ENCODE measurements at places on chromosomes 1 and 21. TPM values are rescaled to one million over a fixed set of nuclear protein-coding genes. Genes with fewer than 3 reads are reported as not detected.
A peak's percentile ranks its signal among the peaks of the same experiment; 100 is the strongest.

Gene CLCA2
- not detected for total RNA-seq

Gene CLDN14
- not detected for total RNA-seq

Gene UAP1
- 246 TPM for total RNA-seq

Gene PLA2G2C
- total RNA-seq, result 0.33 TPM

Gene PALMD
- total RNA-seq, result 31.8 TPM

Gene LIPI
- not detected for total RNA-seq

Gene SHE
- 12.5 TPM for total RNA-seq

Gene CSDE1
- total RNA-seq, result 1,042 TPM

Gene CELA3A
- total RNA-seq, result not detected

Gene KRTAP21-3
- total RNA-seq, result not detected

DNA sequence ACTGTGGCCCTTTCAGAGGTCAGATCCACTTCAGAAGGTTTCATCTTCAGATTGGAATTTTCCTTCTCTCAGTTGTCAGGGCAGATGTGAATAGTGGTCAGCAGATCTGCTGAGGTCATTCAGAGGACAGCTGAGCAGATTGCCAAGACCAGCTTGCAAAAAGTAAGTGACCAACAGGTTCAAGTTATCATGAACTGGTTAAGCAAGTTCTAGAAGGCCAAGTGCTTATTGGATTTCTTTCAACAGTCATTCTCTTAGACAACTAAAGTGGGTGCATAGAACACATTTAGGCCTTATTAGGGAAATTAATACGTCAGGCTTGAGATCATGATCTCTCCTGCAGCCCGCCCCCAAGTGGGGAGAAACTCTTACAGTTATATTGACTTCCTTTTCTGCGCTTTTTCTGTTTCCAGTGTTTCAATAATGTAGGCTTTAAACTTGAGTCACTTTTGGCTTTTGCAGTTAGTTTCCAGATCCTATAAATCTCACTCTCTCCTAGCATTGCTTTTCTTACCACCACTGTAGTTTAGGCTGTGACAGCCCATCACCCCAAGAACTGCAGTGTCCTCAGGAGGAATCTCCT lies 96.4 kb downstream of the C1orf21 start:
- no peak for DNase-seq
- no peaks in the 10 kb centered on the region for H3K27me3 ChIP-seq
- H3K4me1 ChIP-seq, result peaks cover 68% of the 10 kb centered on the region
- H3K4me3 ChIP-seq, result no peak overlapping the region
- peak overlapping the region; percentile 75 for H3K27ac ChIP-seq

GRCh38 chr1:162285149-162285561 lies 91.5 kb downstream of the SPATA46 start:
- H3K36me3 ChIP-seq, result no peaks in the 10 kb centered on the region
- no peak overlapping the region for H3K27ac ChIP-seq
- H3K4me3 ChIP-seq, result no peak overlapping the region
- H3K4me1 ChIP-seq, result peaks cover 14% of the 10 kb centered on the region
- H3K27me3 ChIP-seq, result no peaks in the 10 kb centered on the region

DNA sequence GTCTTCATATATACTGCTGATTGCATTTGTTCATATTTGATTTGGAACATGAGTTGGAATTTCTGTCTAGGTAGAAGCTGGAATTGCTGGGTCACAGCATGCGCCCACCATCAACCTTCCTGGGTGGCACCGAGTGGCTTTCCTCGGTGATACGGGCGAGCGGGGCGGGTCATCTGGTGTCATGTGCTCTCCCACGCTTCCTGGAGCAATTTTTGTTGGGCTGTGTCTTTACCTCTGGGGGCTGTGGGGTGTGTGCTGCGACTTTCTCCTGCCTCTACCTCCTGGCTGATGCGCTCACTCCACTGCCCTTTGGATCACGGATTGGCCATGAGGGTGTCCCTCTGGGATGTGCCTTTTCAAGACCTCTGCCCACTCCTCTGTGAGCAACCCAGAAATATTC lies 108.7 kb upstream of the COL6A1 start:
- H3K27ac ChIP-seq, result no peak overlapping the region
- peaks cover 9% of the 10 kb centered on the region for H3K4me1 ChIP-seq
- DNase-seq, result no peak
- no peak overlapping the region for H3K4me3 ChIP-seq

DNA sequence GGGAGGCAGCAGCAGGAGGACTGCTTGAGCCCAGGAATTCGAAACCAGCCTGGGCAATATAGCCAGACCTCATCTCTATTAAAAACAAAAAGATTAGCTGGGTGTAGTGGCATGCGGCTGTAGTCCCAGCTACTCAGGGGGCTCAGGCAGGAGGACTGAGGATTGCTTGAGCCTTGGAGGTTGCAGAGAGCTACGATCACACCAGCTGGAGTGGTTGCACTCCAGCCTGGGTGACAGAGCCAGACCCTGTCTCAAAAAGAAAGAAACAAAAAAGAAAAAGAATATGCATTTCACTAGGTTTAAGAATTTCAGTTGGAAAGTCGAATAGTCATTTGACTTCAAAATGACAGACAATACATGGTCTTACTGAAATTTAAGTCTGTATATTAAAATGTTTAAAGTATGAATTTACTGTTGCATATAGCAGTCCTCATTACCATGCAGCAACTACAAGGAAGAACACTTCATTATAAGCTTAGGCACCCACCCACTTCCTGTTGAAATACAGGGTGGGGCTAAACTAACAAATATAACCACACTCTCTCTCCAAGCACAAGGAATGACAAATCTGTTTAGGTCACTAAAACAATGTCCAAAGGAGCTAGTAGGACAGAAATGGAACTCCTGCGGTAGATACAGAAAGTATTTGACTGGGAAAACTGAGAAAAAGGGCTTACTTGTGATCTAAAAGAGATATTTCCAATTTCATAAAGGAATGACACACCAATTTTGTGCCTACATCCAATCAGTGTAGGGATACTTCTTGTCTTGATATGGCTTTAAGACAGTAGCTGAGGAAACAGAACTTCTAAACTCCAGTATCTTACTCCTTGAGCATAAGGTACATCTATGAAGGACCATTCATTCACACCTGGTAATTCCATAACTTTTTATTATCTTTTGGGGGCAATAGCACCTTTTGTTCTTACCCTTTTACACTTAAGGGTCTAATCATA lies 44.1 kb downstream of the GPR3 start:
- peak overlapping the region; percentile 77 for H3K27ac ChIP-seq
- no peak for DNase-seq
- peaks cover 73% of the 10 kb centered on the region for H3K4me1 ChIP-seq
- no peaks in the 10 kb centered on the region for H3K36me3 ChIP-seq

DNA sequence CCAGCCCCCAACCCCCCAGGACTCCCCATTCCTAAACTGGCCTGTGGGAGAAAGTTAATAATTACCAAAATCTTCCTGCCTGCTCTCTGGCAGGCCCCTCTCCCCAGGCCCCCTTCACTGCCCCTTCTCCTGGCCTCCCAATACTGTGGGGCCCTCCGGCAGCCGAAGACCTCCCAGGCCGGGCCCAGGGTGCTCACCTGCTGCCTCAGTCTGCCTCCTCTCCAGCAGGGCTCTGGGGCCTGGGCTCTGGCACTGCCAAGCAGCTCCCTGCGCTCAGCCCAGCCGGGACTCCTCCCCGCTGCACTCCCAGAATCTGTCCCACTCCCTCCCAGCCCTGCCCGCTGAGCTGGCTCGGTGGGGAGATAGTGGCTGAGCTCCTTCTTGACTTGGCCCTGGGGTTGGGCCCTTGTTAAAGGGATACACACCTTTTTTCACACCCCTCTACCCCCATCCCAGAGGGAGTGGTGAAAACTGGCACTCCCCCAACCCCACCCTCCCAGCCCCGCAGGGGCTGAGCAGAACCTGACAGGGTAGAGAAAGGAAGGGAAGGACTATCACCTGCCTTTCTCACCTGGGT lies at the start of gene S100A16:
TSS of gene S100A16 (minus strand) at position 383 of the 577 bp plus-strand sequence. CDS start 4,986 bp downstream, outside the sequence.
- peak within 1 kb of the TSS; percentile 69 for H3K4me3 ChIP-seq
- peaks cover 51% of the 10 kb centered on the region for H3K4me1 ChIP-seq
- peak within 1 kb of the TSS; percentile 85 for H3K27ac ChIP-seq
- no peaks in the 10 kb centered on the region for H3K27me3 ChIP-seq

- H3K36me3 ChIP-seq, result no peaks in the 10 kb centered on the region
- H3K27me3 ChIP-seq, result peaks cover 8% of the 10 kb centered on the region
- no peak overlapping the region for H3K27ac ChIP-seq
- peaks cover 5% of the 10 kb centered on the region for H3K4me1 ChIP-seq
Measured at GRCh38 chr1:20105856-20106255, 13.5 kb downstream of the PLA2G2D start.

- H3K4me3 ChIP-seq, result no peak overlapping the region
- DNase-seq, result no peak
- no peak overlapping the region for H3K27ac ChIP-seq
- H3K4me1 ChIP-seq, result peaks cover 15% of the 10 kb centered on the region
- no peaks in the 10 kb centered on the region for H3K36me3 ChIP-seq
- no peaks in the 10 kb centered on the region for H3K27me3 ChIP-seq
Measured at GRCh38 chr21:43280949-43281633, 112.3 kb downstream of the CRYAA start.

DNA sequence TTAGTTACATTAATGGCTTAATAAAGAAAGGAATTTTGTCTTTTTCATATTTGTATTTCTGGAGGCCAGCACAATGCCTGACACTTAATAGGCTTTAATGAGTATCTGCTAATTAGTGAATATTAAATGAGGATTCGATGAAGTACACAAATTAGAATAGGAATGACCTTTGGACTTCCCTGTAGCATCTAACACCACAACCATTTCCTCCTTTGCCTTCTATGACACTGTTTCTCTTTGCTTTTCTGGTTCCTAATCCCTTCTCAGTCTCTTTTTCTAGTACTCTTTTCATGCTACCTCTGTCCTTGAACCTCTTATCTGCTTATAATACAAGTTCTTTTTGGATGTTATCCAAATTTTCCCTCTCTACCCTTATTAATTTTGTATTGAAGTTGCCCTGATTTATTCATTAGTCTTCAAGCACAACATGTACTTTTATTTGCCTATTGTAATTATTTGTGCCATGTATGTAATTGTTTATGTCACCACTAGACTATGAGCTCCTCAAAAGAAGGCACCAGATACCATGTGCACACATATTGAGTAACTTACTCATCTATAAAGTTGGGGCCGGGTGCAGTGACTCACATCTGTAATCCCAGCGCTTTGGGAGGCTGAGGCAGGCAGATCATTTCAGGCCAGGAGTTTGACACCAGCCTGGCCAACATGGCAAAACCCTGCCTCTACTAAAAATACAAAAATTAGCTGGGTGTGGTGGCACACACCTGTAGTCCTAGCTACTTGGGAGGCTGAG lies 23.8 kb downstream of the RPS27 start:
- no peaks in the 10 kb centered on the region for H3K36me3 ChIP-seq
- DNase-seq, result no peak
- H3K27me3 ChIP-seq, result no peaks in the 10 kb centered on the region
- no peak overlapping the region for H3K4me3 ChIP-seq

GRCh38 chr1:7533006-7533405 lies 238.1 kb upstream of the VAMP3 start:
- H3K4me1 ChIP-seq, result peaks cover 8% of the 10 kb centered on the region
- no peak for DNase-seq
- no peak overlapping the region for H3K27ac ChIP-seq
- H3K27me3 ChIP-seq, result no peaks in the 10 kb centered on the region
- H3K36me3 ChIP-seq, result no peaks in the 10 kb centered on the region

DNA sequence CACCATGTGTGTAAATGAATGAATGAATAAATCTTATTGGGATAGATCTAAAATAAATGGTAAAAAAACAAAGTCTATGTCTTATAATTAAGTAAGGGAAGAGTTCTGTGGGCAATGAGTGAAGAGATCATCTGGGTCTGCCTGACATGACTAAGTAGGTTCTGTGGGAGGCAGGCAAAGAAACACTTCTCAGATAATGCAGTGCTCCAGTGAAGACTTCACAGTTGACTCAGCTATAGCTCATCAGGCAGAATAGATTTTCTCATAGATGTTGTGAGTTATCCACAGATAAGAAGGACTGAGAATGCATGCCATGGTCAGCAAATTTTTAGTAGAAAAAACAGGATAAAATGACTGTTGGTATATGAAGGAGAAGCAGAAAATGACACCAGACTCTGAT lies 12.4 kb downstream of the KRTAP22-2 start:
- no peaks in the 10 kb centered on the region for H3K4me1 ChIP-seq
- no peaks in the 10 kb centered on the region for H3K36me3 ChIP-seq
- no peak for DNase-seq
- H3K27ac ChIP-seq, result no peak overlapping the region

- no peaks in the 10 kb centered on the region for H3K4me1 ChIP-seq
- no peak overlapping the region for H3K4me3 ChIP-seq
- H3K27ac ChIP-seq, result no peak overlapping the region
- DNase-seq, result no peak
- peaks cover 38% of the 10 kb centered on the region for H3K27me3 ChIP-seq
Measured at GRCh38 chr1:247291833-247292561, 36.1 kb downstream of the VN1R5 start.

- no peaks in the 10 kb centered on the region for H3K36me3 ChIP-seq
- H3K4me3 ChIP-seq, result no peak overlapping the region
- no peaks in the 10 kb centered on the region for H3K4me1 ChIP-seq
Measured at GRCh38 chr1:74971982-74972381, 162.2 kb upstream of the LHX8 start.

GRCh38 chr1:192654120-192654519 lies 18.2 kb downstream of the RGS13 start:
- no peak overlapping the region for H3K4me3 ChIP-seq
- no peaks in the 10 kb centered on the region for H3K36me3 ChIP-seq
- no peak overlapping the region for H3K27ac ChIP-seq
- DNase-seq, result no peak
- peaks cover 9% of the 10 kb centered on the region for H3K4me1 ChIP-seq

DNA sequence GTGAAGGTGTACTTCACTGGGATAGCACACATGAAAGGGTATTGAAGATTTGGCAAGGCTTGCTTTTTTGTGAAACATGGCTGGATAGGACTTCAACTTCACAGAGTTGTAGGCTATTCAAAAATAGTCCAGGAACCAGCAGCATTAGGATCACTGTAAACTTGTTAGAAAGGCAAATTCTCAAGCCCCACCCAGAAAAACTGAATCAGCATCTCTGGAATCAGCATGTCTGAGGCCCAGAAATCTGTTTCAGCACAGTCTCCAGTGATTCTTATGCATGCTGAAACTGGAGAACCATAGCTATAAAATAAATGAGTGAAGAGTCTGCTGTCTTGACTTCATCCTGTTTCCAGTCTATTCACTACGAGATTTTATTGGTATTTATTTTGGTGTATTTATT lies 8.1 kb upstream of the KRTAP21-3 start:
- H3K27me3 ChIP-seq, result no peaks in the 10 kb centered on the region
- no peaks in the 10 kb centered on the region for H3K4me1 ChIP-seq
- H3K36me3 ChIP-seq, result no peaks in the 10 kb centered on the region
- DNase-seq, result no peak

DNA sequence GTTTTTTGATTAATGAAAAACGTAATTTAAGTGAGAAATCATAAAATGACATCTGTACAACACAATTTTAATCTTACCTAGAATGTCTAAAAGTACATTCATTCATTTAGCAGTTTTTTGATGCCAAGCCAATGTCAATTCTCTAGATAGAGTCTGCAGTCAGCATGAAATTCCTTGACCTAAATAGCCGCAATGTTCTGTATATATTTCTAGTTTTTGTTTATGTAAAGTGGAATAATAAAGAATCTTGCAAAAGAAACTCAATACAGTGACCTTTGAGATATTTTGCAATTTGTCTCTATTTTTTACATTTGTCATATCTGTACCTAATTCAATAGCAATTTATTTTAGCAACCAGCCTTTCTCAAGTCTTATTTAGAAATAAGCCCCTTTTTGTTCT lies 176.0 kb downstream of the ATP6V1G3 start:
- no peaks in the 10 kb centered on the region for H3K27me3 ChIP-seq
- no peak for DNase-seq
- H3K4me1 ChIP-seq, result no peaks in the 10 kb centered on the region

GRCh38 chr1:118960567-118961136 lies 27.5 kb downstream of the TBX15 start:
- DNase-seq, result peak; percentile 88
- H3K27ac ChIP-seq, result no peak overlapping the region
- H3K4me3 ChIP-seq, result no peak overlapping the region
- H3K4me1 ChIP-seq, result no peaks in the 10 kb centered on the region
- H3K27me3 ChIP-seq, result no peaks in the 10 kb centered on the region
- H3K36me3 ChIP-seq, result no peaks in the 10 kb centered on the region

All from esophagus muscularis mucosa (tissue), 4 donors.